ENCODE measurements at places on chromosomes 1 and 21.
A peak's percentile ranks its signal among the peaks of the same experiment; 100 is the strongest.

- DNase-seq = no peak
Measured at GRCh38 chr1:197845886-197846285, 56.5 kb upstream of the C1orf53 start.

DNA sequence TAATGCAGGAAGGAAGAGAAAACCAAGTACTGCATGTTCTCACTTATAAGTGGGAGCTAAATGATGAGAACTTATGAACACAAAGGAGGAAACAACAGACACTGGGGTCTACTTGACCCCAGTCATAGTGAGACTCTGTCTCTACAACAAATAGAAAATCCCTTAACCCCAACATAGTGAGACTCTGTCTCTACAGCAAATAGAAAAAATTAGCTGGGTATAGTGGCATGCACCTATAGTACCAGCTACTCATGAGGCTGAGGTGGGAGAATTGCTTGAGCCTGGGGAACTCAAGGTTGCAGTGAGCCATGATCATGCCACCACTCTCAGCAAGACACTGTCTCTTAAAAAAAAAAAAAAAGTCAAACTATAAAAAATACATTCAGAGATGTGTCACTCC is 42.7 kb downstream of the GIPC2 start:
- DNase-seq = no peak

DNA sequence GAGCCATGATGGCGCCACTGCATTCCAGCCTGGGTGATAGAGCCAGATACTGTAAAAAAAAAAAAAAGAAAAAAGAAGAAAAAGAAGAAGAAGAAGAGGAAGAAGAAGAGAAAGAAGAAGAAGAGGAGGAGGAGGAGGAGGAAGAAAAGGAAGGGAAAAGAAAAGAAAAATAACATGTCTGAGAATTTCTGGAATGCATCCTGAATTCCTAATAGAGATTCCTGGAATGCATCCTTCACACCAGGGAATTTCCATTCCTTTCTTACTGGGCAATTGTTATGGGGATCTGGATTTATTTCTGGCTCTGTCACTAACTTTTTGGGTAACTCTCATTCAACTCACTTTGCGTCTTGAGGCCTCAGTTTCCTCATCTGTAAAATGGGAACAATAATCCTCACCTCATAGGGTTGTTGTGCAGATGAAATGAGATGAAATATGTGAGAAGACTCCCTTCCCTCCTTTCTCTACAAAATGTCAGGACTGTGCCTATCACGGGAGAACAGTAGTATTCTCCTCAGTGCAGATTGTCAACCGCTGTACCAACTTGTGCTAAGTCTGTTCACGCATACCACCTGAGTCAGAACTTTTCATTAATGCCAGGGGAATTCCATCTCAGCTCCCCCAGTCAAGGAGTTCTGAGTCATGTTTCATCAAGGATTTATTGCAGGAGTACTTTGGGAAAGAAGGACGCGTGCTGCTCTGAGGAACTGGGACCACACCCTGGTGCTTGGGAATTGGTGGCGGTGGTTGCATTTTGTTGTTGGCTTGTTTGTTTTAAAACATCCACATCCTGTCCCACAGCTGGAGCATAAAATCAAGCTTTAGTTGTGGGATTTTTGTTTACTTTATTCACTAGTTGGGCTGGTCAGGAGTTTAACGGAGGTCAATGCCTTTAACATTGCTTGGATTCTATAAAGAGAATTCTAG is 42.4 kb upstream of the ROR1 start:
- no peak for DNase-seq

DNA sequence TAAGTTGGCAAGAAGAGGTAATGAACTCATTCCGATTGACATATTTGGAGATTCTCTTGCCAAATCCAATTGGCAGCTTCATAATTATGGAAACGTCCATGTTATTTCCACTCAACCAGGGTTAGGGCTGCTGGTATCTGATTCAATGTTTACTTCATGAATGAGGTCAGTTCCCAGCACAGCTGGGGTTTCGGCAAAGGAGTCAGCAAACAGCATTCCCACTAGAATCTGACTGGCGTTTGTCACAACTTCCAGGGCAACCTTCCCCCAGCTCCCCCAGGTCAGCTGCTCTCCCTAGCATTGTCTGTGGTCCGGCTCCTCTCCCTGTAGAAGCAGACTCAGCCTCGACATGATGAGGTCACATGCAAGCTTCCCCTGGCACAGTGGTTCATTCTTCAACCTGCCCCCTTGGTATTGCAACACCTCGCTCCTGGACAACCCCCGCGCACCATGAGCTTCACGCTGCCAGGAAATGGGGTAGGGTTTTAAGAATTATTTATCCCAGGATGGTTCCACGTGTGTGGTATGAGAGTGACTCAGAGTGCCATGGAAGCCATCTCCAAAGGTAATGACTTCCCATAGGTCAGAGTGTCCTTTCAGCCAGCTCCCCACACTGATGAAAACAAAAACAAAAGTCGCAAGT is 100.7 kb upstream of the SLC25A33 start:
- DNase-seq = peak; percentile 3

- DNase-seq = no peak
Measured at GRCh38 chr1:227450489-227450888, 112.9 kb upstream of the ZNF678 start.

GRCh38 chr21:20272791-20273362 is 725.3 kb upstream of the NCAM2 start:
- no peak for DNase-seq

- peak; percentile 42 for DNase-seq
Measured at GRCh38 chr1:109396871-109397580, 692 bp downstream of the SORT1 start.

DNA sequence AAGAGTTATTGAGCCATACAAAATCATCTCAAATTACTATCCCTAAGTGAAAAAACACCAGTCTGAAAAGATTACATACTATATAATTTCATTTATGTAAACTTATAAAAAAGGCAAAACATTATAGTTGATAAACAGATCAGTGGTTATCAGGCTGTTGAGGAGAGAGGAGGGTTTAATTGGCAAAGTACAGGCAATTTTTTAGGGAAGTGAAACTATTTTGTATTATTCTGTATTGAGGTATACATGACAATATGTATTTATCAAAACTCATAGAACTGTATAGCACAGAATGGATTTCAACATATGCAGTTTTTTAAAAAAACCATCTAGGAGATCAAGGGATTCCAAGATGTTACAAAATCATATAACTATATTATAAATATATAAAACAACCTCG is 403.7 kb downstream of the LTN1 start:
- DNase-seq = no peak

DNA sequence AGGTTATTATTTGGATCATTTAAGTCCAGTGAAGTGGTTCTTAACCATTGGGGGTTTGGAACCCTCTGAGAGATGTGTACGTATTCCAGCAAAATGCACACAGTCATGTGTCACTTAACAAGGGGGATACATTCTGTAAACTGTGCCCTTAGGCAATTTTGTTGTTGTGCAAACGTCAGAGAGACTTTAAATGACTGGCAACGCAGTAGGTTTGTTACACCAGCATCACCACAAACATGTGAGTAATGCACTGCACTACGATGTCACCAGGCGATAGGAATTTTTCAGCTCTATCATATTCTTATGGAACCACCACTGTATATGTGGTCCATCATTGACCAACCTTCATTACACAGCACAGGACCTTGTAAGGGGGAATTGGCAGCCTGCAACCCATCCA is 11.9 kb downstream of the AHCYL1 start:
- DNase-seq = peak; percentile 41

DNA sequence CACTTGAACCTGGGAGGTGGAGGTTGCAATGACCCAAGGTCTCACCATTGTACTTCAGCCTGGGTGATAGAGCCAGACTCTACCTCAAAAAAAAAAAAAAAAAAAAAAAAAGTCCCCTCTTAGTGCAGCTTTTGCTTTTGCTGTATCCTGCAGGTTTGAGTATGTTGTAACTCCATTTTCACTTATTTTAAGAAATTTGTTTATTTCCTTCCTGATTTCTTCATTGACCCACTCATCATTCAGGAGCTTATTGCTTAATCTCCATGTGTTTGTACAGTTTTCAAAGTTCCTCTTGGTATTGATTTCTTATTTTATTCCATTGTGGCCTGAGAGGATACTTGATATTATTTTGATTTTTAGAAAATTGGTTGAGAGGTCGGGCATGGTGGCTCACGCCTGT is 50.9 kb upstream of the AK4 start:
- peak; percentile 81 for DNase-seq

DNA sequence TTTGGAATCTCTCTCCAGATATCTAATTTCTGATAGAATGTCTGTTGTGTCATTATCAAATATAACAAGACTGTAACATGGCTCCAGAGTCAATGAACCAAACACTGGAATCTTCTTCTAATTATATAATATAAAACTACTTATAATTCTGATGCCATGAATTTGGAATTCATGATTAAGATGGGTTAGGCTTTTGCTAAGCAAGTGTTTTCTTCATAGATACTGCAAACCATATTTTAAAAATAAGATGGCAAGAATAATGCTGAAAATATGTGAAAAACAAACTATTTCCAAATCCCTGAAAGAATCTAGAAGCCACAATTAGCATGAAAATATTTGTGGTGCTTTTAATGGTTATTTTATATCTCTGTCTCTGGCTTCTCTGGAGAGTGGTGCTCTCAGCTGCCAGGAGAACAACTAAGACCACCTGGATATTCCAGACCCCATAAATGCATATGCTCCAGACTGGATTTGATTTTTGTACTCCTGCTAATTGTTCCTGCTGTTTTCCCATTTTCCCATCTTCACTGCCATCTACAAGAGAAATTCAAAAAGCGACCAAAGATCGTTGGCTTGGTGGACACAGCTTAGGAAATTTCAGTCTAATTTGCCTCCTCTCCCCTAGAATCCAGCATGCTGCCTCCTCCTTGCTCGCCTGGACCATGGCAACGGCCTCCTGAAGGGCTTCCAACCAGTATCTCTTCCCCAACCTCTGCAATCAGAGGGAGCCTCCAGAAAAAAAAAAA is 418.9 kb downstream of the SETD4 start:
- no peak for DNase-seq

- no peak for DNase-seq
Measured at GRCh38 chr1:185601189-185601588, 133.0 kb upstream of the HMCN1 start.

DNA sequence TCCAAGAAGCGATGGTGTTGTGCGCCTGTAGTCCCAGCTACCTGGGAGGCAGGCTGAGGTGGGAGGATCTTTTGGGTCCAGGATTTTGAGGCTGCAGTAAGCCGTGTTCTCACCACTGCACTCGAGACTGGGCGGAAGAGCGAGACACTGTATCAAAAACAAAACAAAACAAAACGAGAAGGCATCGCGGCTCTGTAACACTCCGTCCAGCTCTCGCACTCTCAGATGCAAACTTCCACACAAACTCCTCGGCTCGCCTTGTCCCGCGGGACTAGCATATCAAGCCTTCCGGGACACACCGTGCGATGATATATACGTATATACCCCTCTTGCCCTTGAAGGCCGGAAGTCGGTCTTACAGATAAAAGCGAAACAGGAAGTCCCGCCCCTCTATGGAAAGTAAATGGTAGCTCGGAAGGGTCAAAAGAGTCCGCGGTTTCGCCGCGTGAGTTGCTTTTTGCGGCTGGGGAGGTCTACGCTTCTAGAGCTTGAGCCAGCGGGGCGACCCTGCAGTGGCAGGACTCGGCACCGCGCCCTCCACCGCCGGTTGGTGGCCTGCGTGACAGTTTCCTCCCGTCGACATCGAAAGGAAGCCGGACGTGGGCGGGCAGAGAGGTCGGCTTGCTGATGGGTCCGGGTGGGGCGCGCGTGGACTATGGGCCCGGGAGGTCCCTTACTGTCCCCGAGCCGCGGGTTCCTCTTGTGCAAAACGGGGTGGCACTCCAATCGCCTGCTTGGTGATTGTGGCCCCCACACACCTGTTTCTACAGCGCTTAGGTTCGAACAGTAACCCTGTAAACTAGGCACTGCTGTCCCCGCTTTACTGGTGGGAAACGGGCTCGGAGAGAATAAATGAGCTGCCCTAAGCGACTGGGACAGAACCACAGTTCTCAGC is at the start of gene COA6:
TSS of gene COA6 (plus strand) at position 393 of the 895 bp plus-strand sequence. CDS start at position 404, 11 bp downstream.
- DNase-seq = peak; percentile 92

DNA sequence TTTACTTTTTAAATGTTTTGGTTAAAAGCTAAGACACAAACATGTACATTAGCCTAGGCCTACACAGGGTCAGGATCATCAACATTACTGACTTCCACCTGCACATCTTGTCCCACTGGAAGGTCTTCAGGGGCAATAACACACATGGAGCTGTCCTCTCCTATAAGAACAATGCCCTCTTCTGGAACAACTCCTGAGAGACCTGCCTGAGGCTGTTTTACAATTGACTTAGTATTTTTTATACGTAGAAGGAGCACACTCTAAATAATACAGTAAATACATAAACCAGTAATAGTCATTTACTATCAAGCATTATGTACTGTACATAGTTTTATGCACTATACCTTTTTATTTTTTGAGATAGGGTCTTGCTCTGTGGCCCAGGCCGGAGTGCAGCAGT is 14.1 kb upstream of the MOB3C start:
- no peak for DNase-seq

DNA sequence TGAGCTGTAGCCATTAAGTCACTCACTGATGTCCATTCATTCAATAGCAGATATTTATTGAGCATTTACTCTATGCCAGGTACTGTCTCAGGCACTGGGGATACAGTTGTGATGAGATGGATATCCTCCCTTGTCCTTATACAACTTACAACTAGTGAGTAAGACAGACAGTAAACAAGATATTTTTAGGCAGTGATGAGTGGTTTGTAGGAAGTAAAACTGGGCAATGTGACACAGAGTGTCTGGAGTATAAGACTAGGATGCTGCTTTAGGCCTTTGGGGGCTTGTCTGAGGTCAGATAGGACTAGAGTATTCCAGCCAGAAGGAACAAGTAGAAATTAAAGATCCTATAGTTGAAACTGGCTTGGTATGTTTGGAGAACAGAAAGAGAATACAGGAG is 41.4 kb downstream of the NOS1AP start:
- no peak for DNase-seq

GRCh38 chr1:117629625-117630422 is 24.0 kb downstream of the TENT5C start:
- no peak for DNase-seq

- no peak for DNase-seq
Measured at GRCh38 chr21:15015622-15016471, 49.0 kb downstream of the NRIP1 start.

DNA sequence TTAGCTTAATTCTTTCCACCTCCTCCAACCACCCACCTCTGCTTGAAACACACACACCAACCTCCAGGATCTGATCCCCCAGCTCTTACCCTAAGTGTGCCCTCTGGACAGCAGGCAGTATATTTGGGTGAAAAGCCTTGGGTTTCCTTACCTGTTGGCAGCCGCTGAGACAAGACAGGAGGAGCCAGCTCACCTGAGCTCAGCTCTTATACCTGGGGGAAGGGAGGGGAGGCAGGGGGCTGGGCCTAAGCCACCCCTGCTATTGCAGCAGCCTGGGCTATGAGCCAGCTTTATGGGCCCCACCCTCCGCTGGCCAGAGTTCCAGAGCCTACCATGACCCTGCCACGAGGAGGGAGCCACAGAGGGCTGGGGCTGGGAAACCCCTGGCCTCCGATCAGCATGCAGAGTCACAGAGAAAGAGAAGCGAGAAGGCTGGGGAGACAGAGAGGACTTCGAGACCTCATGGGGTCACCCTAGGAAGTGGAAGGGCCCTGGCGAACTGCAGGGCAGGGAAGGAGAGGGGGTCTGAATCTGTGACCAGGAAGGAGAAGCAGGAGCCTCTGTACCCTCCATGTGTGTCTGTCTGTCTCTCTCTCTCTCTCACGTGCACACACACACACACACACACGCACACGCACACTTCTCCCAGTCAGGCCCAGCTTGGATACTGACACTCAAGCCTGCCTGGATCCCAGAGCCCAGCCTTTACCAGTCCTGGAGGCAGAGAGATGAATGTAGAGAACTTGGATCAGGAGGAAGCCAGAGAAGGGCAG is at the start of gene S100A14:
TSS of gene S100A14 (minus strand) at position 182 of the 773 bp plus-strand sequence. CDS start 467 bp downstream, outside the sequence.
- DNase-seq = no peak

- no peak for DNase-seq
Measured at GRCh38 chr1:52142220-52143183, 613 bp downstream of the ZFYVE9 start.
